ENCODE measurements at places on chromosomes 12 and 14.

DNA sequence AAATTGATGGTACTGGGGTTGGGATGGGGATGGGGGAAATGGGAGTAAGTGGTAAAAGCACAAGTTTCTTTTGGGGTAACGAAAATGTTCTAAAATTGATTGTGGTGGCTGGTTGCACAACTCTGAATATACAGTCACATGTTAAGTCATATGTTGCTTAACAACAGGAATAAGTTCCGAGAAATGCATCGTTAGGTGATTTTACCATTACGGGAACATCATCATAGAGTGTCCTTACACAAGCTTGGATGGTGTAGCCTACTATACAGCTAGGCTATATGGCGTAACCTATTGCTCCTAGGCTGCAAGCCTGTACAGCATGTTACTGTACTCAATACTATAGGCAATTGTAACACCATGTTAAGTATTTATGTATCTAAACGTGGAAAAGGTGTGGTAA, 31.0 kb downstream of the ITGA7 start:
- no peak for DNase-seq

- peak; percentile 22 for DNase-seq
Measured at GRCh38 chr12:31033681-31034080, 40.0 kb upstream of the DDX11 start.

- DNase-seq, result no peak
Measured at GRCh38 chr12:16329594-16329993, 17.9 kb upstream of the MGST1 start.

DNA sequence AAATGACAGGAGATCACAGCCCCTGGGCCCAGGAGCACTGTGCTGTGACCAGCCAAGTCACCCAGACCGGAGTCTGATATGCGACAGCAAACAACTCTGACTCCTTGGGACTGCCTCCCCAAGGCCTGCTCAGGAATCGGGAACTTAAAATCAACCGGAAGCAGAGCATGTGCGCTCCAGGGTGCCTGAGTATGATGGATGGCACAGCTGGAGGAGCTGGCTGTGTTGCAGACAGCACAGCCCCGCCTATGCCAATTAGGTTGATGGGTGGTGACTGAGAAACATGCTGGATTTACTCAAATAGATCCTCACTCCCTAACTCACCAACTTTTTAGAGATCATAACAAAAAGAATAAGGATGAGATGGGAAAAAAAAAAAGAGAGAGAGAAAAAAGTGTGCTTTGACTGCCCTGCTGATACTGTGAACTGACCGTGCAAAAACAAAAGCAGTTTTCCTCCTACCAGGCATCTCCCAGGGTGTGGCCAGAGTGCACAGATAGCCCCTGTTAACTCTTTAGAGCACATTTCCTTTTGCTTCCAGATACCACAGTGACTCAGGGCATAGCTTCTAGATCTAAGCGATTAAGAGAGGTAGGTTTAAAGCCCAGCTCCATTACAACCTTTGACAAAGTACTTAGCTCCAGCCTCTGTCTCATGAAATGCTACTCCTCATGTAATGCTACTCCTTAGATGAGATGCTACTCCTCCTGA, 27.4 kb upstream of the STON2 start:
- DNase-seq, result peak; percentile 38

GRCh38 chr12:115897729-115898128, 379.8 kb downstream of the MED13L start:
- DNase-seq, result peak; percentile 18

DNA sequence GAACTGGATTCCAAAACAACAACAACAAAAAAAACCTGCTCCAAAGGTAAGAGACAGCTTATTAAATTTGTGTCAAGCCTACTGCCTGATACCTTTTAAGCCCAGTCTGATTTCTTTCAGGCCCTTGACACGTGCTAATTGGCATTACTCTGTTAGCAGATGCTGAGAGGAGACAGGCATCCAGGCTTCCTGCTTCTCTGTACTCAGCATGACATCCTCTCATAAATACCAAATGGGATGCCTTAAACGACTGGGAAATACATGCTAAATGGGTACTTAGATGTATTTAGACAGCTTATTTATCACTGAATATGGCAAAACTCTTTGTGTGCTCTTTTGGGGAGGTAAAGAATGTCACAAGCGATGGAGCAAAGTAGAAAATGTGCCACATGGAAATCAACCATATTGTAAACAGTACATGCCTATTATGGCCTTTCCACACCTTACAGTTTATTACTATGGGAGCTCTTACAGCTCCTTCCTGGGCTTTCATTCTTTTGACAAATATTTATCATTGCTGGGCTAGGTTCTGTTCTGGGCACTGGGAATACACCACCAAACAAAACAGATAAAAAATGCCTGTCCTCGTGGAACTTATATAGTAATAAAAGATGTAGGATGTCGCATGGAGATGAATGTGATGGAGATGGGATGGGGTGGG, 11.5 kb upstream of the PCED1B start:
- no peak for DNase-seq

DNA sequence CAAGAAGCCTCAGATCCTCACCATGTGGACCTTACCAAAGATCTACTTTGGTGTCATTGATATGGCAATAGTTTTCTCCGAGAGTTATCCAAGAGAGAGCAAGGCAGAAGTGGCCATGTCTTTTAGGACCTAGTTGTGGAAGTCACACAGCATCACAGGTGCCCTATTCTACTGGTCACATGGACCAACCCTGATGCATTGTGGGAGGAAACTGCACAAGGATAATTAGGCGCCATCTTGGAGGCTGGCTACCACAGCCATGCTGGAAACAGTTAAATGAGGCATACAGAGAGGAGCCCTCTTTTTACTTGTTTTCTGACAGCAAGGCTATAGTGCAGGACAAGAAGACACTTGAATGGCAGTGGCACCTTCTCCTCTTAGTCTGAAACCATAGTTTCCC, 49.8 kb downstream of the GNS start:
- DNase-seq, result no peak

DNA sequence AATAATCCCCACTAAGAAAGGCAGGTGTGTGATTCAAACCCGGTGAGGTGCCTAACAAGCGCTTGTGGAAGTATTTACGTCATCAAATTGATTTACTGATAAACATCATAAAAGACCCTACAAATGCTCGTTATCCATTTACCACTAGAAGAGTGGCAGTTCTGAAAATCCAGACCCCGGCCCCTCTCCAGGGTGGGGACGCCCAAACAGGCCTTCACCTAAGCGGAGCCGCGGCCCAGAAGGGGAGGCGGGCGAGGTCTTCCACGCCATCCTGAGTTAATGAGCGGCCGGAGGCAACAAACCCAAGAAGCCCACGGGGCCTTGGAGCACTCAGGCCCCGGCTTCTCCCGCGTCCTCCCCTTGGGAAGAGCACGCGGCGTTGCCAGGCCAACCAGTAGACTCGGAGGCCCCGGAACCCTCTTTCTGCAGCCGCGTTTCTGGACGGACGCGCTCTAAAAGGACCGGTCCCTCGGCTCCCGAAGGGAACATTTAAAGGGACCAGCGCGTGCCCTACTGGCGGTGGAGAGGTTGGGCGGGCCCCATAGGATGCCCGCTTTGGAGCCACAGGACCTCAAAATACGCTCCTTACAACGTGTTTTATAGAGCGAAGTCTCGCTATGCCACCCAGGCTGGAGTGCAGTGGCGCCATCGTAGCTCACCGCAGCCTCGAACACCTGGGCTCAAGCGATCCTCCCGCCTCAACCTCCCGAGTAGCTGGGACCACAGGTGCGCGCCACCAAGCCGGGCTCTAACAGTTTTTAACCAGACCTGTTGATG, 3.5 kb downstream of the PTPN21 start:
- DNase-seq, result peak; percentile 82

- DNase-seq, result peak; percentile 51
Measured at GRCh38 chr12:106682594-106683234, 91.8 kb upstream of the RIC8B start.

DNA sequence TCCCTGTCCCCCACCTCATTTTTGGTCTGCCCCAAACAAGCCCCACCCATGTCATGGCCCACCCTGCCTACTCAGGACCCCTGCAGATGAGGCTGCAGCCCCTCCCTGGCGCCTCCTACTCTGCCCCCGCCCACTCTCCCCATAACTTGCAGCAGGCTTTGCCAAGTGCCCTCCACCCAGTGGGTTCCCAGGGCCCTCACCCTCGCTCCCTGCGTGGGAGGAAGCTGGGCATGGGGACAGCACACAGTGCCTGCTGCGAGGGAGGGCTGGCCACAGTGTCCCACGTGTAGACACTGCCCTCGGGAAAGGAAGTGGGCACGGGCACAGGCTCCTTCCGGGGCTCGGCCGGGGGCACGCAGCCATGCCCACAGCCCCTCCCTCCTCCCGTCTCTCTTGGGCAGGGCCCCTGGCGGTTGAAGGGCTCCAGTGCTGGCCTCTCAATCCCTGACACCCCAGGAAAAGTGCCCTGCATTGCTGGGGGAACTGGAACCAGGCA, 9.4 kb downstream of the AKT1 start:
- DNase-seq, result no peak

DNA sequence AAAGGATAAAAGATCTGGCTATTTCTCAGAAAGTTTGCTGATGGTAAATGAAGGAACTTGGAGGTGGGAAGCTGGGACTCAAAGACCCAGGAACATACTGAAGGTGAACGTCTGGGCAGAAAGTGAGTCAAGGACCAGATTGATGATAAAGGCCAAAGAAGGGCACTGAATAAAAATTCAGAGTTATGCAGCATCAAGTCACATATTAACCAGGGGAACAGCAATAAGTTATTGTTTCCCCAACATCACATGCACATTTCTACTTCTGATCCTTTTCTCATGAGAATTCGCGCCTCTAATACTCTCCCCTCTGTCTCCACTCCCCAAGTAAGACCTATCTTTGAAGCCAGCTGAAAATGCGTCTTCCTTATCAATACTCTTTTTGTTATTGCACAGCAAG, 71.8 kb upstream of the SLC35F4 start:
- DNase-seq, result no peak

GRCh38 chr14:28340816-28341215, 425.8 kb upstream of the FOXG1 start:
- DNase-seq, result no peak

DNA sequence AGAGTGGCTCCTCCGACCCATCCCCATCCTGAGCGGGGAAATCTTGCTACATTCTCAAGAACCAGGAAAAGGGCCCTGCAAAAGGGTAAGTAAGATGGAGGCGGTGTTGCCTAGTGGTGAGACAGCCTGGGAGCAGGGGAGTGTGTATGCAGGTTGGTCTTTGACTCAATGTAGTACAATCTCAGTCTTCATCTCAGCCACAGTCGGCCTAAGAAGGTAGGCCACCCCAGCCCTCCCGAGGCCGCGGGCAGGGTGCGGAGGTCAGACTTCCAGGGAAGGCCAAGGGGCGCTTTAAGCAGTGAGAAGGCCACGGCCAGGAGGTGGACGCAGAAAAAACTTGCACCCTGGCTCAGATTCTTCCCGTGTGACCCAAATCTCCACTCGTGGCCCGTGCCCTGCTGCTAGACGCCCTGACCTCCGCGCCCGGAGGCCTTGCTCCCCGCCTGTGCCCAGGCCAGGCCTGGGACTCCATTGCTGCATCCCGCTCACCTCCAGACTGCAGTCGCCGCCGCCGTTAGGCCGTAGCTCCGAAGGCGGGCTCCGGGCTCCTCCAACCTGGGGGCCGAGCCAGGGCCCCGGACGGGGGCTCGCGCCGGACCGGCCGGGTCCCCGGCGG, 435 bp downstream of the FOXM1 start:
- DNase-seq, result peak; percentile 26

- no peak for DNase-seq
Measured at GRCh38 chr12:80700327-80700726, 7.1 kb upstream of the MYF6 start.

DNA sequence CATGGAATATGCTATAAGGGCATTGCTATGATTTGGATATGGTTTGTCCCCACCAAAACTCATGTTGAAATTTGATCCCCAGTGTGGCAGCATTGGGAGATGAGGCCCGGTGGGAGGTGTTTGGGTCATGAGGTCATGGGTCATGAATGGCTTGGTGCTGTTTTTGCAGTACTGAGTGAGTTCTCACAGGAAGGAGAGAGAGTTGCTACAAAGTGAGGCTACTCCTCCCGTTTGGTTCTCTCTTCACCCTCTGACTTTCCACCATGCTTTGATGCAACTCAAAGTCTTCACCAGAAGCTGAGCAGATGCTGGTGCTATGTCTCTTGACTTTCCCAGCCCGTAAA, 388.1 kb upstream of the TMPO start:
- no peak for DNase-seq

- no peak for DNase-seq
Measured at GRCh38 chr12:52053536-52054209, 2.4 kb downstream of the NR4A1 start.

GRCh38 chr12:132056951-132057350, 87.2 kb downstream of the DDX51 start:
- no peak for DNase-seq

DNA sequence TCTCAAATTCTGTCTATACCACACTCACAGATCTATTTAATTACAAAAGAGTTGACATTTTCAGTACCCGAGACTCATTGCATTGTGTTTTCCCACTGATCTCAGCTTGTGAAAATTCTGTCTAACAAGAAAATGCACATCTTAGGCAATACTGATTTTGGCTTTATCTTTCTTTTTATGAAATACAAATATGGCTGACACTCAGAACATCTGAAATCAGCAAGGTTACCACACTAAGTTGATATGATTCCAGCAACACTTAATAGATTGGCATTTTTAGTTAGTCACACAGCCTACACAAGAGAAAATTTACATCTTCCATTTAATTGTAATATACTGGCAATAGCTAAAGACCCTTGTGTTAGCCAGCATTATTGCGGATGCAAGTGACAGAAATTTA, 40.3 kb downstream of the PEX5 start:
- DNase-seq, result no peak

DNA sequence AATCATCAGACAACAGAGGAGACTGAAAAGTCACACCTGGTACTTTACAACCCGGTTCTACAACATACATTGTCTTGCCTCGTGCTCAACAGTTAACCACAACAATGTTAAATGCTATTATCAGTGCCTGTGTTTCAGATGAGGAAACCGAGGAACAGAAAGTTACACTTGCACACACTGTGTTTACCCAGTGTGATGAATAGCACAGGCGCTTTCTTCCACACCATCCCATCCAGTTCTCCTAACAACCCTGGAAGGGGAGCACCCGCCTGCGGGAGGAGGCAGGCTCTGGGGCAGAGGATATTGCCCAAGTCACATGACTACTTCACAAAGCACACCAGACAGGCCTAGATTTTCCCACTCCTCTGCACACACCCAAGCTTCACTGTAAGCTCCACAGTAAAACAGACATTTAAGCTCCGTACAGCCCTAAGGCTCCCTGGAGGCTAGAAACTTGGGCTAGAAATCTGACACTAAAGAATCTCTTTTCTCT, 21.8 kb downstream of the NCKAP5L start:
- DNase-seq, result no peak

- DNase-seq, result no peak
Measured at GRCh38 chr12:52195065-52195730, 3.4 kb upstream of the KRT80 start.

DNA sequence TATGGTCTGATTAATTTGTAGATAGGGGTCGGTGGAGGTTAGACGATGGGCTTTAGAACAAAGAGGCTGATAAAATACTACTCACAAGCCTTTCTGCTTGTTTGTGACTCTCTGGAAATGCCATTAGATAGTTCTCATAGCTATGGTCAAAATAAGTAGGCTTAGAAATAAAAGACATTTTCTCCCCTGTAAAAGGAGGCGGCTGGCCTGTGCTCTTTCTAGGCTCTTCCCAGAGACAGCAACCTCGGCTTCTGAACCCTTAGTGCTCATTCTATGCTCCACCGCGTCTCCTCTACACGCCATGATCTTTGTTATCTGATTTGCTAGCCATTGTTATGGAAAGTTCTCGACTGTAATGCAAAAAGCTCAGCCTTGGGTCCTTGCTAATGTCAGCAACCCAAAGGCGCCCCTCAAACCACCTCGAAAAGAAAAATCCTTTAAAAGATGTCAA, 64.5 kb downstream of the CRADD start:
- DNase-seq, result no peak

Measured in fibroblast of lung (primary cell).